ENCODE measurements at places on chromosomes 13 and 19. TPM values are rescaled to one million over a fixed set of nuclear protein-coding genes. Genes with fewer than 3 reads are reported as not detected.

- no peaks in the 10 kb centered on the region for H3K36me3 ChIP-seq
- no peak overlapping the region for H3K27ac ChIP-seq
- peak; percentile 76 for DNase-seq
- H3K4me1 ChIP-seq = no peaks in the 10 kb centered on the region
- no peaks in the 10 kb centered on the region for H3K27me3 ChIP-seq
These were observed 13.9 kb downstream of the PALM start for GRCh38 chr19:722553-723101.

DNA sequence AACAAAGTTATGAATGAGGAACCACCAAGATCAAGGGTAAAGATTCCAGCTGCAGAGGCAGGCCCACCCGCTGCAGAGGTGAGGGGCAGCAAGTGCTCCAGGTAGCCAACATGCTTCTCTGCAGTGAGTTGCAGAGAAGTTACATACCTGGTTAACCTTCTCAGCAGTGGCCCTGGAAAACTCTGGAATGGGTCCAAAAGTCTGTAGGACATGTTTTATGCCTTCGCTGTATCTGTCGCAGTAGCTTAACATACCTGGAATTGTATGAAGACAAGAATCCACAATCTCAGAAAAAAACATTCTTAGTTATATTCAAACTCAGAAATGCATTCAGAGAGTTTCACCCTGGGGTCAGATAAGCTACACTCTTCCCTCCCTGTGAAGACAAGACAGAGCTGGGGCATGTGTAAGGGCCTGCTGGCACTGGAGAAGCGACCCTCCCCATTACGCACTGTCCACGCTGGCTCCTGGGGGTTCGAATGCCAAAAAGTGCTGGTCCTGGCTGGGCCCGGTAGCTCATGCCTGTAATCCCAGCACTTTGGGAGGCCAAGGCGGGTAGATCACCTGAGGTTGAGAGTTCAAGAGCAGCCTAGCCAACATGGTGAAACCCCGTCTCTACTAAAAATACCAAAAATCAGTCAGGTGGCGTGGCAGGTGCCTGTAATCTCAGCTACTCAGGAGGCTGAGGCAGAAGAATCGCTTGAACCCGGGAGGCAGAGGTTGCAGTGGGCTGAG is 121.0 kb downstream of the CRYL1 start:
- no peaks in the 10 kb centered on the region for H3K4me1 ChIP-seq
- DNase-seq = no peak
- no peaks in the 10 kb centered on the region for H3K27me3 ChIP-seq
- no peak overlapping the region for H3K4me3 ChIP-seq
- H3K27ac ChIP-seq = no peak overlapping the region

DNA sequence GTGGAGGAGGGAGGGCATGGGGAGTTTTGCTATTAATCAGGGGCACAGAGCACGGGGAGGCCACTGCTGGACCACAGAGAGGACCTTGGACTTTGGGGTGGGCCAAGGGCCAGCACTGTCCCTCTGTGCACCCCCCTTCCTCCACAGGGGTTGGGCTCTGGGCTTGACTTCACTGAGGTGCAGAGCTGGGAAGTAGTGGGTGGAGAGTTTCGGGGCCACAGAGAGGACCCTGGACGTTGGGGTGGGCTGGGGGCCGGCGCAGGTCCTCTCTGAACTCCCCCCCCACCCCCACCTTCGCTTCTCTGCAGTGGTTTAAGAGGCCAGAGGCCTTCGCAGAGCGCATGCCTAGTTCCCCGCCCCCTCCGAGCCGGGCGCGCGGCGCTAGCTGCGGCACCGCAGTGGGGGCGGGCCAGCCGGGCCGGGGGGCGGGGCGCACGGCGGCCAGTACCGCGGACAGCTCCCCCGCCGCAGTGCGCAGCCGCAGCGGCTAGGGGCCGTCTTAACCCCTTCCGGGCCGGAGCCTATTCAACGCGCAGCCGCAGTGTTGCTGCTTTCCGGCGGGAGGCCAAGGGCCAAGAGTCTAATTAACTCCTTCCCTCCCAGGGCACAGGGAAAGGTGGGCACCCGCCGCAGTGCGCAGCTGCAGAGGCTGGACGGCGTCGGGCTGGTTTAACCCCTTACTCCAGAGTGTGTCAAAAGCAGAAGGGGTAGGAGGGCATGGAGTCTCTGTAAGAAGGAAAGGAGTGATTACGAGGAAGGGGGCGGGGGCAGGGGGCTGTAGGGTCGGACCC is 3.7 kb downstream of the KCNC3 start:
- H3K27me3 ChIP-seq = peaks cover 9% of the 10 kb centered on the region
- peak overlapping the region; percentile 51 for H3K4me3 ChIP-seq
- DNase-seq = peak; percentile 85

- no peaks in the 10 kb centered on the region for H3K36me3 ChIP-seq
- no peak for DNase-seq
- H3K27me3 ChIP-seq = no peaks in the 10 kb centered on the region
- H3K4me3 ChIP-seq = no peak overlapping the region
These were observed 309.8 kb downstream of the KLF5 start for GRCh38 chr13:73368608-73369007.

- H3K36me3 ChIP-seq = no peaks in the 10 kb centered on the region
- H3K4me3 ChIP-seq = no peak overlapping the region
- no peak overlapping the region for H3K27ac ChIP-seq
- no peak for DNase-seq
- H3K4me1 ChIP-seq = no peaks in the 10 kb centered on the region
- no peaks in the 10 kb centered on the region for H3K27me3 ChIP-seq
These were observed 178.3 kb upstream of the MYO16 start for GRCh38 chr13:108451121-108451520.

DNA sequence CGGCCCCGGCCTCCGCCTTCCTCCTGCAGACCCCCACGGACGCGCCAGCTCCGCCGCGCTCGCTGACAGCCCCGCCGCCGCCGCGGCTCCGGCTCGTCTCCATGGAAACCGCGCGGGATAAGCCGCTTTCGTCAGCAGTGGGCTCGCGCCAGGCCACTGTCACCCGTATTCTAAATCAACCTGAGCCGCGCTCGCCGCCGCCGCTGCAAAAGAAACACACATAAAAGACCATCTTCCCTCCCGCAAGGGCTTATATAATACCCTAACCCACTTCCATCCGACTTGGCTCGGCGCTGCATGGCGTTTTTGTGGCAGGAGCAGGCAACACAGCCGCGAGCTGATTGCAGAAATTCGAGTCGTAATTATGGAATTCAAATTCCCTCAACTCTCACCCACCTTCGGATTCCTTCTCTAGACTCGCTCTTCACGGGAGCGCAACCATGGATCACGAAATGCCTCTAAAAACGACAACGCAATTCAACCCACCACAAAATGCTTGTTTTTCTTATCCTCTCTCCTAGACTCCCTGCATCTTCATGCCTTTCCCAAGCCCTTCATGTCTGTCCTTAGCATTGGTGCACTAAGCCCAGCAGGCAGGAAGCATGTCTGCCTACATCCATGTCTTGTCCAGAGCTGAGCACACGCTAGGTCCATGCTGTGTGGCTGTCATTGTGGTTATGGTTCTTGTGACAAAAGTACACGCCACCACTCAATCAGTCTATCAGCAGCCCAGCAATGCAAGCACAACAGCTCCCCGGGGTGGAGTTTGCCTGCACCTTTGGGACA is at the start of gene AMER2:
TSS of gene AMER2 (minus strand) at position 772 of the 786 bp plus-strand sequence. CDS start at position 103, 669 bp downstream.
- peak within 1 kb of the TSS; percentile 47 for H3K4me3 ChIP-seq
- H3K27ac ChIP-seq = no peak within 1 kb of the TSS
- DNase-seq = peak; percentile 85
- no peaks in the 10 kb centered on the region for H3K36me3 ChIP-seq

- H3K36me3 ChIP-seq = no peaks in the 10 kb centered on the region
- no peak for DNase-seq
- no peak overlapping the region for H3K27ac ChIP-seq
- no peaks in the 10 kb centered on the region for H3K4me1 ChIP-seq
- no peak overlapping the region for H3K4me3 ChIP-seq
- H3K27me3 ChIP-seq = no peaks in the 10 kb centered on the region
These were observed 177.7 kb downstream of the TDRD3 start for GRCh38 chr13:60574735-60575134.

Gene GJA3
- 1.1 TPM for polyA plus RNA-seq

- H3K4me1 ChIP-seq = no peaks in the 10 kb centered on the region
- no peak for DNase-seq
- no peaks in the 10 kb centered on the region for H3K36me3 ChIP-seq
These were observed 301.9 kb upstream of the OBI1 start for GRCh38 chr13:78960881-78961280.

DNA sequence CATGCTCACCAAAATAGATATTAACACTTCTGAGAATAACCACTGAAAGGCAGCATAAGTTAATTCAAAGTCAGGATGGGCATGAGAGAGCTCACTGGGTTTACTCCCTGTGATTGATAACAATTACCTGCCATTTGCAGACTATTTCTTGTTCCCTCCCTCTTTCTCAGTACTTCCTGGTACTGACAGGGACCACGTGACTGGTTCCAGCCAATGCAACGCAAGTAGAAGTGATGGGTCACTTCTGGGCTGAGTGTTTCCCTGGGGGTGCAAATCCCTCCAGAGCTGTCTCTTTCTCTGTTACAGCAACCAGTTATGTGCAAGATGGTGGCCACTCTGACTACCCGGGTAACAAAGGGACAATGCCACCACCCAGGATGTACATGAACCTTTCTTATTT is 118.8 kb downstream of the EFNB2 start:
- DNase-seq = no peak
- H3K27me3 ChIP-seq = no peaks in the 10 kb centered on the region
- H3K36me3 ChIP-seq = no peaks in the 10 kb centered on the region
- H3K4me1 ChIP-seq = no peaks in the 10 kb centered on the region

Gene DPRX
- not detected for polyA plus RNA-seq

- H3K27ac ChIP-seq = no peak overlapping the region
- no peaks in the 10 kb centered on the region for H3K4me1 ChIP-seq
- H3K4me3 ChIP-seq = no peak overlapping the region
These were observed 89.3 kb upstream of the UQCRFS1 start for GRCh38 chr19:29302002-29302928.

GRCh38 chr19:49876422-49877019 is 634 bp downstream of the AKT1S1 start:
- H3K4me3 ChIP-seq = peak overlapping the region; percentile 99
- peaks cover 14% of the 10 kb centered on the region for H3K36me3 ChIP-seq
- peak; percentile 99 for DNase-seq

GRCh38 chr13:101649488-101650126 is 197.1 kb downstream of the ITGBL1 start:
- no peaks in the 10 kb centered on the region for H3K4me1 ChIP-seq
- no peak overlapping the region for H3K4me3 ChIP-seq
- peak; percentile 81 for DNase-seq

DNA sequence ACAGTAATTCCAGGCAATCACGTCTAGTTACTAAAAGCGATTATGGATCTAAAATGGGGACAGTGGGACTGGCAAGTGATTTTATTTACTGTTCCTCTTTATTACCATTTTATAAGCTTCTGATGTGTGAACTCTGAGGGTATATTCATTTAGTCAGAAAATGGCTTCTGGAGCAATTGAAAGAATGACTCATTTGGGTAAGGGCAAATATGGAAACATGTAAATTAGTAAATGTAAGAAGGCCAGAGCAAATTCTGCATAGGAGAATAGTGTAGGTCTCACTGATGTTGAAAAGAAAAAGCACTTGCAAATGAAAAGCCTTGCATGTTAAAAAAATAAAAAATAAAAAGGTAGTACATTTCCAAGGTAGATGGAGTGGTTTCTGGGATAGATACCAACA is 262.2 kb downstream of the KLF5 start:
- no peak overlapping the region for H3K27ac ChIP-seq
- H3K4me1 ChIP-seq = no peaks in the 10 kb centered on the region
- DNase-seq = no peak
- no peak overlapping the region for H3K4me3 ChIP-seq
- no peaks in the 10 kb centered on the region for H3K27me3 ChIP-seq
- H3K36me3 ChIP-seq = no peaks in the 10 kb centered on the region
